ENCODE measurements at places on chromosomes 2 and 18. TPM values are rescaled to one million over a fixed set of nuclear protein-coding genes. Genes with fewer than 3 reads are reported as not detected.
A peak's percentile ranks its signal among the peaks of the same experiment; 100 is the strongest.

BCL11A gene
- total RNA-seq = 31.6 TPM

POTEJ gene
- total RNA-seq = not detected

MAL gene
- total RNA-seq = 5.5 TPM

TPRKB gene
- 39.2 TPM for total RNA-seq

IL36A gene
- total RNA-seq = not detected

- DNase-seq = peak; percentile 37
Observed at GRCh38 chr2:238161291-238162051, 2.7 kb downstream of the ERFE start.

GRCh38 chr2:208112969-208113368 is 11.4 kb downstream of the CRYGD start:
- DNase-seq = no peak

- DNase-seq = peak; percentile 60
Observed at GRCh38 chr2:134173338-134174016, 80.4 kb upstream of the MGAT5 start.

DNA sequence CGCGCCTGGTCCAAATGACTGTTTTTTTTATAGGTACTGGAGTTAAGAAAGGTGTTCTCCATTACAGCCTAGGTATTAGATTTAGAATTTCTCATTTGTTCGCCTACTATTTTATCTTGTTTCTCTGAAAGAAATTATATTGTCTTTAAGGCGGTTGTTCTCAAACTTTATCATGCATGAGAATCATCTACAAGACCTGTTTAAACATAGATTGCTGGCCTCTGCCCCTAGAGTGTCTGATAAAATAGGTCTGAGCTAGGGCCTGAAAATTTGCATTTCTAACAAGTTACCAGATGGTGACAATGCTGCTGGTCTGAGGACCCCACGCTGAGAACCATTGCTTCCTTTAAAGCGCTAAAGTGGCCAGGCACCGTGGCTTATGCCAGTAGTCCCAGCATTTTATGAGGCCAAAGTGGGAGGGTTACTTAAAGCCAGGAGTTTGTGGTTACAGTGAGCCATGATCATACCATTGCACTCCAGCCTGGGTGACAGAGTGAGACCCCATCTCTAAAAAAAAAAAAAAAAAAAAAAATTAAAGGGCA is 34.0 kb upstream of the RNF138 start:
- no peak for DNase-seq

DNA sequence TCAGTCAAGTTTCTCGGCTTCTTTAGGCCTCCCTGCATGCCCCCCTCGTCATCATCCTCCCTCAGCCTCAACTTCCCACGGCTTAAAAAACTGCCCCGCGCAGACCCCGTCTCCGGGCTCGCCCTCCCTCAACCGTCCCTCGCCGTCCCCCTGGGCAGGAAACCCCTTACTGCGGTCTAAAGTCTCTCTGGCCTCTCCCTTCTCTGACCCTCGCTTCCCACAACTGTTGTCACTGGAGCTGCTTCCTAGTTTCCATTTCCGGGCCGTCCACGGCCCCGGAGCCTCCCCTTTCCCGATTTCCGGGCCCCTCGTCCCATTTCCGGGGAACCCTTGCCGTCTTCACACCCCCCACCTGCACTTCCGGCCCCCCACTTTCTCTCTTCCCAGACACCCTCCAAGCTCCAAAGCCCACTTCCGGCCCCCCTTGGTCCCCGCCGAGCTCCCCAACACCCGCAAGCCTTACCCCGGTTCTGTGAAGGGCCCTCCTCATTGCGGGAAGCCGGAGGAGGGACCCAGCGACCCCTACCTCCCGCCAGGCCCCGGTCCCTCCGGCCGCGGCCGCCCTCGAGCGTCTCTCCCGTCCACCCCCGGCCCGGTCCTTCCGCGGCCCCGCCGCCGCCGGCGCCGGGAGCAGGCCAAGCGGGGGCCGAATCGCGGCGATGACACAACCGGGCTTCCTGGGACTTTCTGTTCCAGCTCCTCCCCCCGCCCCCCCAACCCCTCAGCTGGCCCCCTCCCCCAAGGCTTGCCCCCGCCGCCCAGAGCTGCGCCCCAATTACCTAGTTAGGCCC is 513 bp downstream of the TRIP12 start:
- peak; percentile 81 for DNase-seq

GRCh38 chr2:229627728-229628127 is 86.6 kb downstream of the DNER start:
- DNase-seq = no peak

DNA sequence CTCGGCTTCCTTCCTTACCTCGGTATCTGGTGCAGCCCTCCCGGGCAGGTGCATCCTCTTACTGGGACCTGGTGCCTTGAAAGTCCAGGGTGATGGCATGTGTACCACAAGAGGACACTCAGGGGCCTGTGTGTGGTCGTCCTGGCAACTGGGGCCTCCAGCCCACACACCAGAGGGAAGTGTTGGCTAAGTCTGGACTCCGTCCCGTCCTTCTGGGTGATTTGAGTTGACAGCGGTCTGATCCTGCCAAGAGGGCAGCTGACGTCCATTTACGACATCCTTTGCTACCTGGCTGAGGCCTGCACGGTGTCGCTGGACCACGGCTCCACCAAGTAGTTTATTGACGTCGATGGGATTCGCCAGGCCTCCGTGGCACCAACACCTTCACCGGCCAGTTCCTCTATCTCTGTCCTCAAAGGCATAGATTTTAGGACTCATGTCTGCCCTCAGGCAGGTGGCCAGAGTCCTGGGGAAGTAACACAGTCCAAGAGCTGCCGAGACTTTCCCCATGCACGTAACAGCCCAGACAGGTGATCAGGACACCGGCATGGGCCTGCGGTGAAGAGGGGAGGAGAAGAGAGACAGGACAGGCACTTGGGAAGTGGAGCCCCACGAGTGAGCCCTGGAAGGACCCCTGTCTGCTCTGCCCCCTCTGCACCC is 186.0 kb upstream of the HDAC4 start:
- no peak for DNase-seq

DNA sequence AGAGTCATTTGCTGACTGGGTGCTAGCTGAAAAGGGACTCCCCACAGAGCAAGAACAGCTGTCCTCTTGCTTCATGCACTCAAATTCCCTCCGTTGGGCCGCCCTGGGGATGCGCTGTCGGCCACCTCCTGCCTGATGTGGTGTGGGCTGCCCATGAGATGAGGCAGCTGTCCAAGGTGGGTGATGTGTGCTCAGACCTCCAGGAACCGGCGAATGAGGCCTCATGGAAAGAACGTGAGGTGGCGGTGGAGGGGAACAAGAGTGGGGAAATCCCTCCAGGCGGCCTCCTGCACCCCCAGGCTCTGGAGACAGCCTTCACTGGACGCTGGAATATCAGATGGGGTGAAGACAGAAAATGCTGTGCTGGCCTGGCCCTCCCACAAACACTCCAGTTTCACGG is 79.8 kb downstream of the LONRF2 start:
- no peak for DNase-seq

GRCh38 chr2:85132397-85132796 is 795 bp upstream of the TCF7L1 start:
- DNase-seq = peak; percentile 53

DNA sequence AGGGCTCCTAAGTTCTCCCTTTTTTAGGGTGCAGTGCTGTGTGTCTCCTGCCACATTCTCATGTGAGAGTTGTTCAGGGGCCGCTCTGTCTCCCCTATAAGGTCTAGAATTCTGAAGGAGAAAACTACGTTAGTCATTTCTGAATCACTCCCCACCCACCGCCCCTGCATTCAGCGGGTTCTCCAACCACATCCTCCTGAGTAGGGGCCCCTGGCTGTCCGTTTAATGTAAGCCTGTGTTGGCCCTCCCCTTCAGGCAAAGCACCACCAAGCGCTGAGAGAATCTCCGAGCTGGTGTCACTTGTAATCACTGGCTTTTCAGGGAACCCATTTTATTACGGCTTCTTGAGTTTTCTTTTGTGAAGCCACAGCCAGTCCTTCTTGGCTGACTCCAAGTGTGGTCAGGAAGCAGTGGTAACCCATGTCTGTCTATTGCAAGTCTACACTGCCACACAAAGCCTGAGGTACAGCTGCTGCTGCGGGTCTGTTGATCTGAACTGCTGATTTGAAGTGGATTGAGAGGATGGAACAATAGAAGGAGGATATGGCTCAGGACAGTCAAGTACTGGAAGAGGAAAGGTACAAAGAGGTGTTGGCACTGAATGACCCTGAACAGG is 16.9 kb downstream of the LCT start:
- no peak for DNase-seq

GRCh38 chr2:98552499-98553179 is 55.7 kb downstream of the COA5 start:
- no peak for DNase-seq

DNA sequence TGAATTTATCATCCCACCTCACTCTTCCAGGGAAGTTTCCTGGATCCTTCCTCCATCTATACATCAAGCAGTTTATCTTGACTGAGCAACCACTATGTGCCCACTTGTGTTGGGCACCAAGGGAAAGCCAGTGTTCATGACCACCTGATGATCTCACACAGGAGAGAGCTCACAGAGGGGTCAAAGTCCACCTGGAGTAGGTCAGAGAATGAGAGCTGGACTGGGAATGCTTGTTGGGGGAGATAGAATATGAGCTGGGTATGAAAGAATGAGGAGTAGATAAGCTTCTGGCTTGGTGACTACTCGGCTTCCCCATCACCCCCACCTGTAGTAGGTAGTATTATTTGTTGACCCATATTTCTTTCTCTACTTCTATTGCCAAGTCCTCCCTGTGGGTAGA is 72.2 kb upstream of the CYRIA start:
- DNase-seq = no peak

- DNase-seq = no peak
Observed at GRCh38 chr18:53698907-53699306, 525.6 kb downstream of the MBD2 start.

GRCh38 chr2:176959614-176960013 is 253.0 kb upstream of the HNRNPA3 start:
- DNase-seq = no peak

GRCh38 chr2:144364944-144365738 is 154.8 kb downstream of the ZEB2 start:
- DNase-seq = no peak

GRCh38 chr2:127818241-127818640 is 7.3 kb upstream of the WDR33 start:
- DNase-seq = no peak
